ENCODE measurements at places on chromosomes 2 and 18.

DNA sequence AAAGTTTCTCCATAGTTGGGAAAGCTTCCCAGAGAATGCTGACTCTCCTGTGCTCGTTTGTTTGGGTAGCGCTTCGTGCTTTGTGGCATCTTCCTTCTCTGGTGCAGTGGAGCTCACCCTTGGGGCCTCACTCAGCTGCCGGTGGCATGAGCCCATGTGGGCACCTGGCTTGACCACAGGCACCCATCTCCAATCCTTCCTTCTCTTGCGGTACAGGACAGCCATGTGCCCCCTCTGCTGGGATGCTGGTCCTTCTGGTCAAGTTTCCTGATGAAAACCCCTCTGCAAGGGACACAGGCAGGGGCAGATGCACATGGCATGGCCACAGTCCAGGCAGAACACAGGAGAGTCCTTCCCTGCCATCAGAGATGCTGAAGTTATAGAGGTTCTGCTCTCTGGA, 555.9 kb upstream of the HS6ST1 start:
- no peak for DNase-seq

- DNase-seq: peak; percentile 82
Observed at GRCh38 chr2:1886405-1886992, 142.2 kb upstream of the PXDN start.

DNA sequence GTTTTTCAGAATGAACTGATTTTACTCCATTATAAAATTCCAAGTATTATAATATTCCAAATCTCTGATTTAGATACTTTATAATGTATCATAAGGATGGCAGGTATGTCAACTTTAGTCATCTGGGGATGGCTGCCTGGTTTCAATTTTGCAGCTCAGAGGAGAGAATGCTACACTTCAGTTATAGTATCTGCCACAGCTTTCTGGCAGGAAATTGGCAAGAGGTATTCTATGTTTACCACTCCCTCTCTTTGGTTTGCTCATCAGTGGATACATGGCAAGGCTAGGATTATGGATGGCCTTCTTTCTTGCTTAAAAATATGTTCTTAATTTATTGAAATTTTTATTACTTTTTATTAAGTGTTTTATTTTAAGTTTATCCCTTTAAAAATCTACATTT, 67.0 kb upstream of the TNFRSF11A start:
- no peak for DNase-seq

DNA sequence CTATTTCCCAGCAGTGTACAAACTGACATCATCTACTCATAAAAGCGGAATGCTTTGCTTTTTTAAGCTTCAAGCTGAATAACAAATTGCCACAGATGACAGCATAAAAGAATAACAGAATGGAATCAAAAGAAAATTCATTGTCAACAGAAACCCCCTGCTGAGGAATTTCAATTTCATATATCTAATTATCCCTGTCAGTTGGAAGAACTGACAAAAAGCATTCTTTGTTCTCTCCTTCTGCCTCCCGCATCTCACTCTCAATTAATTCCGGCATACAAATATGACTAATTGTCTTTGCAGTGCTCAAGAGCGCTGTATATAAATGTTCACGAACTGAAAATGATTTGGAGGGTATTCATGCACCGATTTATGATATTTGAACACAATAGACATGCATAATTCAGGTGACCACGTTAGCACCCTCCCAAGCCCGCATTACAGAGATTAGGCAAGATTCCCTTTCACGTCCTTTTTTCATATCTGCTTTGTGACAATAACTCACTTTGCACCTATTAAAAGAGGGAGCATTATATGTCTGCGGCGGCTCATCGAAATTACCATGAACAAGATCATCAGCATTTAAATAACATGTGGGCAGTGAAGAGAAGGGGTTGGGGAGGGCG, 277.7 kb upstream of the SALL3 start:
- no peak for DNase-seq

- DNase-seq: no peak
Observed at GRCh38 chr2:234275515-234275914, 221.4 kb downstream of the ARL4C start.

- no peak for DNase-seq
Observed at GRCh38 chr2:26609839-26610277, 31.3 kb downstream of the CIB4 start.

- no peak for DNase-seq
Observed at GRCh38 chr2:44560352-44560751, 198.6 kb downstream of the CAMKMT start.

GRCh38 chr2:57598551-57598950, 448.1 kb upstream of the VRK2 start:
- DNase-seq: no peak

DNA sequence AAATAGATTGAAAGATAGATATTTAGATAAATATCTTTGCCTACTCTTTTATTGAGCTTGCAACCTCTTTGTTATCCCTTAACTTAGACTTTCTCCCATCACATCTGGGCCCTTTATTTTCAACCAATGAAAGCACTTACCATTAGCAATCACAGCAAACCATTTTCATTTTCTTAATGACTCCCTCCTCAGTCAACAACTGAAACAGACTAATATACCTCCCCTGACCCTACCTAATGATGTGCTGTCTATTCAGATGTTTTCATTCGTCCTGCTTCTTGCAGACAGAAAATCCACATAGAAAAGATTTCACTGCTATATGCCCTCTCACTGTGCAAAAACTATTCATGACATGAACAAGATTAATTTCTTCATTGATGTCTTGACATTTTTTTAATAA, 154.4 kb downstream of the VWC2L start:
- DNase-seq: no peak

DNA sequence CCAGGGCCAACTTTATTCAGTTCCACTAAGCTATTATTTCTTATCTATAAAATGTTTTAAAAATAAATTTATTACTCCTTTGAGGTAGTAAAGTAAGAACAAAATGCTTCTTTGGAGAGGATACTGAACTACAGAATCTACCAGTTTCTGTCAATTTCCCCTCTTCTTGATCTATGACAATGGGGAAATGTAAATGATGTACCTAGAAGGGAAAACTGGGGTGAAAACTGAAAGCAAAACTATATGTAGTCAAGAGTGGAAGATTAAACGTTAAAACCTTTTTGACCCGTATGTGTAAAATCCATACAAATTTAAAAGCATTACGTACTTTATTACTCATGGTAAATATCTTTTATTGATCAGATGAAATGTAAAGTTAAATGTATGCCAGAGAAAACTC, 1287.8 kb upstream of the TMEFF2 start:
- DNase-seq: no peak

GRCh38 chr2:181258720-181259119, 198.5 kb upstream of the ITGA4 start:
- DNase-seq: no peak

- DNase-seq: no peak
Observed at GRCh38 chr2:120465012-120465700, 119.2 kb downstream of the INHBB start.

DNA sequence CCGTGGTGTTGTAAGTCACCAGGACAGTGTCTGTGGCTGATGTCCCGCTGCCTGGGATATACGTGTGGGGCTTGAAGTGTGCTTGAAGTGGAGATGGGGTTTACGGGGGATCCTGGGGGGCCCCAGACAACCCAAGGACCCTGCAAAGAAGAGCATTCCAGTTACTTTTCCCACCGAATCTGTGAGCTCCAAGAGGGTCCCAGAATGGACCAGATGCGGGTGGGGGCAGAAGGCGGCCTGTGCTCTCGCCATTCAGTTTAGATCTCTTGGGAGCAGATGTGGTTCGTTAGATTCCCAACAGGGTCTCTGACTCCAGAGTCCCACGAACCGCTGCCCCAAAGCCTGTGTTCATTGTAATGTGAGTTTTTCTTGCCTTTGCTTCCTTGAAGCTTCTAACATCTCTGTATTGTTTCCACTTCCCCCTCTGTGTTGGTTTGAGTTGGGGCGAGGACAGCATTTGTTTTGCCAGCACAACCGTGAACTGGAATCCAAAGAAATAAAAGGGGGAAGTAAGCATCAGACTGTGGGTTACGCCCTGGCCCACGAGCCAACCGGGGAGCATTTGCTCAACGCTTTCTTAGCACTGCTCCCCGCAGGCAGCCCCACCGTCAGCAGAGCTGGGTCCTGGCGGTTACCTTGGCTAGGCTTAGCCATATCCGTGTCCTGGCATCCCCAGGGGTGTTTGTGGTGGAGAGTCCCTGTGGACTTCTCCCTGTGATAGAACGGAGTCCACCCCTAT, 92.1 kb downstream of the SH3BP4 start:
- no peak for DNase-seq

DNA sequence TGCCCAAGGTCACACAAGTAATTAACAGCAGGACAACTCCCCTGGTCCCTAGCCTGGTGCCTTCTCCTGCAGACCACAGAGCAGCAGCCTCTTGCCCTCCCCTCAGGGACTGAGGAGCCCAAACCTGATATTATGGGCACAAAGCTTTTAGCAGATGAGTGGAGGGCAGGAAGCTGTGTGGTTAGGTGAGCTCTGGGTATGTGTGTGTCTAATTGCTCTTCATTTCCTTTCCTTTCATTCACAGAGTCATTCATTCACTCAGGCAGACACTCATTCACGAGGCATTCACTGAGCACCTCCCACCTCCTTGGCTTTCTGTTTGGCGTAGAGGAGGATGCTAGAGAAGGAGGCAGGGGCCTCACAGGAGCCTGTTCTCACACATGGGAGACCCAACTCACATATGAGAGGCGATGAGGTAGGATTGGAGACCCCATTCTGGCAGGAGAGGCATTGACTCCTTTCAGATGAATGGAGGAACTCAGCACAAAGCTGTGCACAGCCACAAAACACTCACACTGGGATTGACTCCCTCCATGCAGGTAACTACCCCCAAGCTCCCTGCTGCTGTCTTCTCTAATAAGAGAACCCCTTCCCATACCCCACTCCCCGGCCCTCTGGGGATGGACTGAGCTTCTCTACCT, 306.8 kb upstream of the SKOR2 start:
- DNase-seq: no peak

GRCh38 chr18:75134611-75134975, 74.3 kb downstream of the PTGR3 start:
- DNase-seq: no peak

GRCh38 chr2:168216351-168217005, 30.9 kb downstream of the STK39 start:
- DNase-seq: no peak

DNA sequence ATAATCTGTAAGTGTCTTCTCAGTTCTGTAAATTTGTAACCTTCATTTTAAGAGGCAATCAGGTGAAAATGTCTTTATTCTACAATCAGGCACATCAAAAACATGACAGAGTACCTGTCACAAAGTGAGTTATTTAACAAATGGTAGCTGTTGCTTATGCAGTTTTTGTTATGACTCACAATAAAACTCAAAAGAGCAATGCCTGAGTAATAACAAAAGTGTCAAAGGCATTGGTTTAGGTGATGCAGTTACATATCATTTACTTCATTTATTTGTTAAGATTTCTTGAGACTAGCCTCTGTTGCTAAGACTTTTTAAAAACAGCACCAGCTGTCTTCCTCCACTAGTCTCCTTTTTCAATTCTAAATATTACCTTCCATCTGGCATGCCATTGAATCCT, 177.8 kb downstream of the KIAA1328 start:
- DNase-seq: no peak

DNA sequence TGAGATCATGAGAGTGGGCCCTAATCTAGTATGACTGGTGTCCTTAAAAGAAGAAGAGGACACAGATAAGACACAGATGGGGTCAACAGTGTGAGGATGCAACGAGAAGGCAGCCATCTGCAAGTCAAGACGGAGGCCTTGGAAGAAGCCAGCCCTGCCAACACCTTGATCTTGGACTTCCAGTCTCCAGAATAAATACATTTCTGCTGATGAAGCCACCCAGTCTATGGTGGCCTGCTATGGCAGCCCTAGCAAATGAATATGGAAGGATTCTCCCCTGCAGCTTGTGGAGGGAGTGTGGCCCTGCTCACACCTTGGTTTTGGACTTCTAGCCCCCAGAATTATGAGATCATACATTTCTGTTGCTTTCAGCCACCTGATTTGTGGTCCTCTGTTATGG, 12.3 kb downstream of the CTIF start:
- no peak for DNase-seq

- no peak for DNase-seq
Observed at GRCh38 chr18:78458356-78458755, 521.3 kb upstream of the SALL3 start.

DNA sequence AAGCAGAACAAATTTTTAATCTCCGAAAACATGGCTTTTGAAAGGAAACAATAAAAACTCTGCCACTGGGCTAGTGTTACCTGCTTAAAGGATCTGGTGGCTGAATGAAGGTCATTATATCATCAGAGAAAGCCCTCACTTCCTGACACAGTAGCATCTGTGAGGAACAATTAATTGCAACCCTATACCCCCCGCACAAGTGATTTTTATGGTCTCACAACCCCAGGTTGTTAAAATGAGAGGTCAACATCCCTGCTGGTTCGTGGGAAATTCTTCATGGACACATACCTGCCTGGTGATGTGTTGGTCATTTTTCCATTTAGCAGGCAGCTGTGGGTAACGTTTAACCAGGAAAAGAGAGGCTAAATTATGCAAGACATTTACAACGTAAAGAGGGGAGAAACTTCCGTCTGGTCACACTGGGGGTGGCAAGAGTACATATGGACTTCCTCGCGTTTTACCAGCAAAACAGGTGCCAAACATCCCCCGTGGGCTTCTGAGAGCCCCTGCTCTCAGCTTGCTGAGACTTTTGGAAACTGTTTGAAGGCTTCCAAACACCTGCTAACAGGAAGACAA, 29.2 kb downstream of the NIFK start:
- DNase-seq: no peak

DNA sequence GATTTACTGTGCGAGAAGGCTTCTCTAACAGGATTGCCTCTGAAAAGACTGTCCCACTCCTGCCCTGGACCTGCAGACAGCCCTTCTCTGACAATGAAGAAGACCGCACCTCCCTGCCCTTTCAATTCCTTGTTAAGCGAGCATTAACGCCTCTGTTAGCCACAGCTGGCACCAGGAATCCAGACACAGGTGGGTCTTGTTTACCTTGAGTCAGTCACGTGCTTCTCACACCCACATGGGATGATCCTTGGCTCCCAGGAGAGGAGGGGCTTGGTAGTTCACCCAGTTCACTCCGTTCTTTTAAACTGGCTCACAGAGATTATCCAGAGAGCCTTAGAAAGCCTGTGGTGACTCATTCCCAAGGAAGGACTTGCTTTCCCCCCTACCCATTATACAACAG, 410.5 kb upstream of the MEIS1 start:
- DNase-seq: peak; percentile 23

GRCh38 chr2:69768235-69768634, 26.3 kb downstream of the ANXA4 start:
- DNase-seq: no peak

DNA sequence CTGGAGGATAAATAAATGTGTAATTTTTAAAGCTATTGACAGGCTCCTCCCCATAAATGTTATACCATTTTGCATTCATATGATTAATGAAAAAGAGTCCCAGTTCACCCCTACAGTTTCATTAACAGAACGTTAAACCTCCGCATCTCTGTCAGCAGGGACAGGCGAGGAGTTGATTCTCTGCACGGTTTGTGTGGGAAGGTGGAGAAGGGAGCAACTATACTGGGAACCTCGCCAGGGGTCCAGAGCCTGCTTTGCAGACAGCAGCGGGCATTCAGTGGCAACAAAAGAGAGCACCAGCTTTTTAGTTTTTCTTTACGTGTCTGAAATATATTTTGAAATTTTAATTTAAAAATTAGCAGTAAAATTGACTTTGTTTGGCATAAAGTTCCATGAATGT, 101.4 kb downstream of the FARSB start:
- DNase-seq: no peak
